CD4-positive, alpha-beta T cell treated with Interleukin-2 at 100 ng/mL for 4 hours (primary cell): ENCODE measurements at places on chromosomes 16 and 17.

GRCh38 chr17:79808763-79809529 lies 12.1 kb upstream of the CBX8 start:
- peak; percentile 22 for DNase-seq

DNA sequence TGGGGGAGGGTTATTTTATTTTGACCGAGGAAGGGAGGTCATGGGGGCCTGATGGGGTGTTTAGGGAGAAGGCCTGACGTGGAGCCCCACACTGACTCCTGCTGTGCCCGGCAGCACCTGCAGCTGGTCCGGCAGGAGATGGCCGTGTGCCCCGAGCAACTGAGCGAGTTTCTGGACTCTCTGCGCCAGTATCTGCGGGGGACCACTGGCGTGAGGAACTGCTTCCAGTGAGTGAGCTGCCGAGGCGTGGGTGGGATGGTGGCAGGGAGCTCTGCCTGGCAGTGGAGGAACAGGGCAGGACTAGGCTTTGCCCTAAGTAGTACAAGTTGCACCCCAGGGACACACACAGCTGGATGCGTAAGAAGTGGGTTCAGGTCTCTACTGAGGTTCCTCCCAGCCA lies 30.0 kb downstream of the NECAB2 start:
- no peak for DNase-seq

DNA sequence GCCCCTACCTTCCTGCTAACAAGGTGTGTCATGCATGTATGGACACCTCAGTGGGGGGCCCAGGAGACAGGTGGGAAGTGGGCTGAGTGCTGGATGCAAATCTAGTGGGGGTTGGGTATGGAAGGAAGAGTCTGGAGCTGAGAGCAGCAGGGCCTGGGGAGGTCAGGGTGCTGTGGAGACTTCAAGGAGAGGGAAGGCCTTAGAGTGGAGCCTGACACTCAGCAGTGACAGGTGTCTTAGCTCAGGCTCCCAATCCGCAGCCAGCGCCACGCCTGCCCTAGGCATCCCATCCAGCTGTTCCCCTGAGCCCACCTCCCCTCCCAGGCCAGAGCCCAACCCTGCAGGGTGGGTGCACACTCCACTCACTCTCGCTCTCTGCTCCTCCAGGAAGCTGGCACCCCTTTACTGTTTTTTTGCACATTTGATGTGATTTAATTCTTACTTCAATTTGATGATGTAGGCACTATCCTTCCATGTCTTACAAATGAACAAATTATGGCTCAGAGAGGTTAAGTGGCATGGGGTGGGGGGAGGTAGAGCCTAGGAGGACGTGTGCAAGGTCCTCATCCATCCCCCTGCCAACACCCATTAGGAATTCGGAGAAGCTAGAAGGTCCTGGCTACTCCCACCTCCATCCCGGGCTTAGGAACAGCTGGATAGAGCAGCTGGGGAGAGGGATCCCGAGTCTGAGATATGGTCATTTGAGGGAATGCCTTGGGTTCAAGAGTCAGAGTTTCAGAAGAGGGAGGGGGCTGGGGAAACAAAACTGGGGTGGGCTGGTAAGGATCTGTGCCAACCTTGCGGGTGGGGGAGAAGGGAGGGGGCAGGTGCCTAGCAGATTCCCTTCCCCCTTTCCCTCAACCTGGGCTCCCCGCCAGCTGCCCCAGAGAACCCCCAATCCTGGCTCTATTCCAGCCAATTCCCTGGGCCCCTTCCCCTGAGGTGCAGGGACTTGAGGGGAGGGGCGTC lies 2.1 kb downstream of the FAM171A2 start:
- DNase-seq, result no peak

GRCh38 chr16:27211026-27211425 lies 7.7 kb downstream of the KDM8 start:
- DNase-seq, result no peak

DNA sequence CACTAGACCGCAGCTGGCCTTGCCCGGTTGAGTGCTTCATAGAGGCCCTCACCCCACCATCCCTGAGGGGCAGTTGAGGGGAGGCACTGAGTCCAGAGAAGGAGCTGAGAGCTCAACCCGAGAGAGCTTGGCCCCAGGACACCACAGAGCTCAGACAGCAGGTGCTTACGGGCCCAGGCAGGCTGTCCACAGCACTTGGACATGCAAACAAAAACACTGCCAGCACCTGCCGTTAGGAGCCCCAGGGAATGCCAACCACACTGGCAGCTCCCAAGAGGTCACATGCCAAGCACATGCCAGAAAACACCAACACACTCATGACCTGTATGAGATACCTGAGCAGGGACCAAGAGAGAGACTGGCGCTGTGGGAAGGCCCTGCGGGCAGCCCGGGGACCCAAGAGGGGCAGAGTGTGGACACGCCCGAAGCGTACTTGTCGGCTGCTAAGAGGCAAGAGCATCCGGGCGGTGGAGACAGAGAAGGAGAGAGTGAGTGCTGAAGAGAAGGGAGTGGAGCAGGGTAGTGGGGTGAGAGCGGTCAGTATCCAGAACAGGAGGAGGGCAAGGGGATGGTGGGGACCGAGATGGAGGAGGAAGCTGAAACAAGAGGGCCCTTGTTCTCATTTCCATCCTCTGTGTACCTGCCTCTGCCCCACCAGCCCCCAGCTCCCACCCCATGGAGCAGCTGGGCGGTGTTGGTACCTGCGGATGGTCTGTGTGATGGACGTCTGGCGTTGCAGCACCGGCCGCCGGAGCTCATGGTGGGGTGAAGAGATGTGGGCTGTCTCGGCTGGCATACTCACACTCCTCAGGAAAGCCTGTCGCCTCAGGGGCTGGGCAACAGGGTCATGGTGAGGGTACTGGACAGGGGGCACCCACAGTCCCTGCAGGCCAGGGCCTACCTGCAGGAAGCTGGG lies 8.2 kb downstream of the RHBDF1 start:
- no peak for DNase-seq

DNA sequence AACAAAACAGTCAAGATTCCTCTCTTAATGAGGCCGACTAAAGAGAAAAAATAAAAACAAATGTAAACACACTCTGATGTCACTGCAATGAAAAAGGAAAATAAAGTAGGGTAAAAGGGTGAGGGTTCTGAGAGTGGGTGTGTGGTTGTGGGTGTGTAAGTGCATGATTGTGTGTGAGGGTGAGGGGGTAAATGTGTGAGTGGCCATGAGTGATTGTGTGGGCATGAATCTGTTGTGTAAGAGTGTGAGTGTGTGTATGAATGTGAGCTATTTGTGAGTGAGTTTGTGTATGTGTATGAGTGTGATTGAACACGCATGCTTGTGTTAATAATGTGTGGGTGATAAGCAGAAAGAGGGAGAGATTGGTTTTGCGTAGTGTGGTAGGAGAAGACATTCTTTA lies 132.8 kb downstream of the CDH11 start:
- DNase-seq, result no peak

DNA sequence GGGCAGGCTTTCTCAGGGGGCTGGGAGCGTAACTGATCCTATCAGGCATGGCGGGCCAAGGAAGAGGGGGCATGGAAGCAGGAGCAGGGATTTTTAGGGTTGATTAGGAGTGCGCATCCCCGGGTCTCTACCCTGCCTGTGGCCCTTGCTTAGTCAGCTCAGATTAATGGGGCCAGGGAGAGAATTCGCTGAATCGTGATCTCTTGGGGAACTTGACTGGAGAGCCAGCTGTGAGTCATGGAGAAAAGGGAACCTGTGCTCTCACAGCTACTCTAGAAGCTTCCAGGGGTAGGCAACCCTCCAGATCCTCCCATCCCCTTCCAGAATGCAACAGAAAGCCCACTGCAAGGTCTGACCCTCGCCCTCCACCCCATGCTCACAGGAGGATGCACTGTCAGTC lies 3.6 kb downstream of the FOXN1 start:
- no peak for DNase-seq

DNA sequence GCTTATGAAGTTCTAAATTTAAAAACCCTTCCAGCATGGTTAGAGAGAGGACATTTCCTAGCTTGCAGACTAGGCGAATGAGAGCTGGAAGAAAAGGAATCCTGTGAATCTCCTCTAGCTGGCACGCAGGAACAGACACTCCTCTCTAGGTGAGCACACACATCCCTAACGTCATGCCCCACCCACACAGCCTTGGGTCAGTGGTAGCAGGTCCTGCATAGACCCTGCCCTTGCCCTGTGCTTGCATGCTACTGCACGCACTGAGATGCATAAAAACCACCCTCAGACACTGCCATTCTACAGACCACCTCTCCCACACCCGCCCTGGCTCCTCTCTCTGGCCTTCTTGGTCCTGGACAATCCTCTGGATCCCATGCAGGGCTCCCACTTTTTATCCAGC lies 23.5 kb downstream of the CES1 start:
- no peak for DNase-seq

GRCh38 chr17:7328840-7329373 lies at the start of gene NEURL4:
NEURL4 (minus strand) TSS chr17:7329335; CDS start chr17:7329312, 23 bp downstream.
- DNase-seq, result peak; percentile 20

- DNase-seq, result no peak
Measured at GRCh38 chr17:59668816-59669215, 38.4 kb downstream of the PTRH2 start.
